Kidney (tissue), 22 donors: ENCODE measurements at places on chromosomes 6 and 20. TPM values are rescaled to one million over a fixed set of nuclear protein-coding genes. Genes with fewer than 3 reads are reported as not detected.

DNA sequence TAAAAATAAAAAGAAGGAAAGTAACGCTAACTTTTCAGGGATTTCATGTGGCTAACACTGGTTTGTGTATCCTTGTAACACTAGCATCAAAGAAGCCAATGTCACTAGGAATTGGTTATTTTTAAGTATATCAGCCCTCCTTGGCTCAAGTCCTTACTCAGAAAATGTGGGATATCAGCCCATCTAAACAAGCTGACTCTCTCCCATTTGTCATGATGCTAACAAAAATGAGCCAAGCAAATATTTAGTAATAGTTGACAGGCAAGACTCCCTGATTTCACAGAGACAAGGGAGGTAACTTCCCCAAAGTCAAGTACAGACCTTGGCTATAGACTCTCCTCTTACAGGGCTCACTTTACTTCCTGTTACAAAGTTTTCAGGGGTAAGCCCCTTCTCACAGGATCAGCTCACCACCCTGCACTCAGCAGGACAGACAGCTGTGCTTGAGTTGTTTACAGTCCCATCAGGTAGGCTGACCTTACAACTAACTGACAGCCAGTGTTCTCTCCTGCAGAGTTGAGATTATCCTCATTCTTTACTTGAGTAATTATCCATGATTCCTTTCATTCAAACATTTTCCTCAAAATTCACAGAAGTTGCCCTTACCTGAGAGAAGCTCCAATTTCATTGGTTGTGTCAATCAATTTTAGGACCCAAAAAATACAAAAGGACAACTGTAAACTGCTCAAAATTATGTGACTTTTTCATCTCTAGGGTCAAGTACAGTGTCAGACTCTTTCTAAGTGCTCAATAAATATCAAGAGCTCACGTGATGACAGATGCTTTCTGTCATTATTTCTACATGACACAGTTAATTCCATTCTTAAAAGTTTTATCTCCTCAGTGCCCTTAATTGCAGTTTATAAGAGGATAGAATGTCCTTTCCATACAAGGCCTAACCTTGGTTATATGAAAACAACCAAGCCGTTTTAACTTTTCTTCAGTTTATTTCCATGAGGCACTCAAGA lies 38.1 kb upstream of the BMP5 start:
- no peaks in the 10 kb centered on the region for H3K4me1 ChIP-seq
- H3K36me3 ChIP-seq: no peaks in the 10 kb centered on the region
- peak; percentile 6 for DNase-seq
- no peaks in the 10 kb centered on the region for H3K27me3 ChIP-seq
- no peak overlapping the region for H3K27ac ChIP-seq

- no peaks in the 10 kb centered on the region for H3K36me3 ChIP-seq
- H3K27ac ChIP-seq: no peak overlapping the region
- no peak overlapping the region for H3K4me3 ChIP-seq
- DNase-seq: no peak
- no peaks in the 10 kb centered on the region for H3K4me1 ChIP-seq
These were observed 101.9 kb downstream of the NFATC2 start for GRCh38 chr20:51440589-51440988.

DNA sequence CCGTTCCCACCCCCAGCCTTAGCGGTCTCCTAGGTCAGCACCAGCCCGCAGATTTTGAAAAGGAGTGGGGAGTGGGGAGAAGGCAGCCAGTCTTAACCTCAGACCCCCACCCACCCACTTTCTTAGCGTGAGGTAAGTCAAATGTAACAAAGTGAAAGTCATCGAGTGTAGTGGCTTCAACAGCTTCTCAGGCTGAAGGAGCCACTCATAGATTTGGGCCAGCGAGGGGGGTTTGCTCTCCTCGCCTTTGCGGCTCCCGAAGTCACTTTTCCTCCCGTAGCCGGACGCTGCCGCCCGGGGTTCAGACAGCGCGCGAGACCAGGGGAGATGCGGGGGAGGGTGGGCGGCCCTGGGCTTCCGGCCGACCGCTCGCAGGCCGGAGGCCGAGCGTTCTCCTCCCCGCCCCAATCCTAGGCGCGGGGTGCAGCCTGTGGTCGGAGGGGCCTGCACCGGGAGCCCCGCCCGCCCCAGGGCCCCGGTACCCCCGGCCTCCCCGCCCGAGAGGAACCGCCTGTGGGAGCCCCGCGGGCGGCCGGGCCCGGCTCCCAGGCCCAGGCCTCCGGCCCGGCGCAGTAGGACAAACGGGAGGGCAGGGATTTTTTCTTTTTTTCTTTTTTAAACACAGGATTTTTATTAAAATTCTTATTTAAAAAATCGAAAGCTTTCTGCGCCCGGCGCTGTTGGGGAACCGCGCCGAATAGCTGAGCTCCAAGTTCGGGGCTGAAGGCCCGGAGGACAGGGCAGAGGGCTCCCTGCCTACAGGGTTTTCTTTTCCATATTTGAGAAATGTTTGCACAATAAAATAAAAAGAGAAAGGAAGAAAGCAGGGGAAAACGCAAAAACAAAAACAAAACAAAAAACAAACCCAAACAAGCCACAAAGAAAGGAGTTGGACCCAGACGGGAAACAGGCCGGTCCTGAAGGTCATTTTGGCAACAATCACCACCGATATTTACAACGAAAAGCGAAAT lies 3.2 kb downstream of the NKX2-2 start:
- no peaks in the 10 kb centered on the region for H3K4me1 ChIP-seq
- H3K27me3 ChIP-seq: peaks cover 62% of the 10 kb centered on the region
- no peak overlapping the region for H3K27ac ChIP-seq
- no peaks in the 10 kb centered on the region for H3K36me3 ChIP-seq
- DNase-seq: no peak

Gene KCNK15
- 11.7 TPM for total RNA-seq
